Activated T-helper 1 cell treated with anti-CD3 and anti-CD28 coated beads, Interleukin-12 subunit alpha, Interleukin-12 subunit beta, Interleukin-2, Interleukin-4 antibody, amounts not matched to agents 30 ng/mL and 10 ng/mL and 1 ng/mL, durations not matched to agents 14 hours and 24 hours and 36 hours (primary cell): ENCODE measurements at places on chromosomes 2 and 18. TPM values are rescaled to one million over a fixed set of nuclear protein-coding genes. Genes with fewer than 3 reads are reported as not detected.

- peak; percentile 76 for DNase-seq
These were observed at the start of gene LANCL1 for GRCh38 chr2:210476194-210477128. TSS of gene LANCL1 (minus strand) at chr2:210476759. CDS start at chr2:210476396, 363 bp downstream.

GRCh38 chr2:84435345-84436025 lies 23.6 kb downstream of the SUCLG1 start:
- no peak for DNase-seq

DNA sequence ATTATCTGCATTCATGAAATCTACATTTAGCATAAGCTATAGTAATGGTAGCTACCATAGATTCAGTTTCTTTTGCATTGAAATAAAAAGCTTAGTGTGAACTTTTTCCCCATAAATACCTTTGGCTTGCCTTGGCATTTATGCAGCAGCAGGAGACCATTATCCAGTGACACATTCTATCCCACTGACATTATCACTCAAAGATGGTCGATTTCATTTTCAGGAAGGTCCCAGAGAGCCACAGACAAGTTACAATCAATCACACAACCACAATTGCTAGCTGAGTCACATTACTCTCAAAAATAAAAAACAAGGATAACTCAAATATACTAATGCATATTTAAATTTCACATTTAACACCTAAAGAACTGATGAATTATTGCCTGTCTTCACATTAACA lies 512.7 kb upstream of the CDH2 start:
- no peak for DNase-seq

Gene TDRD15
- not detected in 2 replicates for total RNA-seq

Gene GPC1
- 6.2 and 6.5 TPM in 2 replicates for total RNA-seq
